NCI-H524 treated with DMSO at 0.1 percent for 48 hours (cell line): ENCODE measurements at places on chromosomes 5 and 9.

DNA sequence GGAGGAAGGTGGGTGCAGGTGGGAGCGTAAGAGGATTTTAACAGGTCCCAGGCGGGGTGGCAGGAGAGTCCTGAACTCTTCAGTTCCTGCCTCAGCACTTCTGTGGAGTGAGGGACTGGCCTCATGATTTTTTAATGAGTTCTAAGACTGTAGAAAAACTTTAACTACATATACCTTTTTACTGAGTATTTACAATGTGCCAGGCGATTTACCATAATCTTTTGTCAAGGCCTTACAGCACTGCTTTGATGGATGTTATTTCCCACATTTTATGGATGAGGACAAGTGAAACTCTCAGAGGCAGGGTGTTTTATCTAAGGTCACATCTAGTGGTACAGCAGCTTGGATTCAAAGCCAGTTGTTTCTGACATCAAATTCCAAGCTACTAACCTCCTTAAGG is 99.5 kb downstream of the PJA2 start:
- no peak for DNase-seq

DNA sequence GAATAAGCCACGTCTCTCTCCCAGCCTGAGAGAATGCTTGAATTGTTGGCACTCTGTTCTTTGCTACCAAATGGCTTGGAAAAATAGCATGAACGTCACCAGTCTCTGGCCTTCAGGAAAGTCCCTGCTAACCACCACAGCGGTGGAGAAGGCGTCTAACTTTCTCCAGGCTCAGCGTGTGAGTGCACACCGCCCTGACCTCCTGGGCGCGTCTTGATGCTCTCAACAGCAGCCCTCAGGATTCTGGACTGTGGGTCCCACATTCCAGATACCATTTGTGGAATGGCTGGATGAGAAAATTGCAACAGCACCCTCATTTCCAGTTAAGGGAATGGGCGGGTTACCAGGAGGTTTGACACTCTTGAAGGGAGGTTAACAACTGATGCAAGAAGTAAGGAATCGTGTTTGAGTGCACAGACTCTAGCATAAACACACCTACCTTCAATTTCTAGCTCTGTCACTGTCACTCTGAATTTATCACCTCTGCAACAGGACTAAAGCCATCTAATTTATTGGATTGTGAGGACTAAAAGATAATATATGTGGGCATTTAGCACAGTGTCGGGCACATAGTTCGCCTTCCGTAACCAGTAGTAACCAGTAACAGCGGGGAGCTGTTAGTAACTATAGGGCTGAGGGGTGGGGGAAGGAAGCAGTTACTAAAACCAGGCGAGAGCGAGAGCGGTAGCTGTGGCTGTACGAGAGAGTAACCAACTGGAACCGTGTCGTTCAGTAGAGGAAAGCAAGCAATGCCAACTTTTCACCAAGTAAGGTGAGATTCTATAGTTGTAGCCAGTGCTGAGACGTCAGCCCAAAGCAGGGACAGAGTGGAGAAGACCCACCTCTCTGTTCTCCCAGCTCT is 807 bp upstream of the PLGRKT start:
- no peak for DNase-seq

- DNase-seq, result no peak
Observed at GRCh38 chr5:98963019-98963418, 34.2 kb upstream of the CHD1 start.

DNA sequence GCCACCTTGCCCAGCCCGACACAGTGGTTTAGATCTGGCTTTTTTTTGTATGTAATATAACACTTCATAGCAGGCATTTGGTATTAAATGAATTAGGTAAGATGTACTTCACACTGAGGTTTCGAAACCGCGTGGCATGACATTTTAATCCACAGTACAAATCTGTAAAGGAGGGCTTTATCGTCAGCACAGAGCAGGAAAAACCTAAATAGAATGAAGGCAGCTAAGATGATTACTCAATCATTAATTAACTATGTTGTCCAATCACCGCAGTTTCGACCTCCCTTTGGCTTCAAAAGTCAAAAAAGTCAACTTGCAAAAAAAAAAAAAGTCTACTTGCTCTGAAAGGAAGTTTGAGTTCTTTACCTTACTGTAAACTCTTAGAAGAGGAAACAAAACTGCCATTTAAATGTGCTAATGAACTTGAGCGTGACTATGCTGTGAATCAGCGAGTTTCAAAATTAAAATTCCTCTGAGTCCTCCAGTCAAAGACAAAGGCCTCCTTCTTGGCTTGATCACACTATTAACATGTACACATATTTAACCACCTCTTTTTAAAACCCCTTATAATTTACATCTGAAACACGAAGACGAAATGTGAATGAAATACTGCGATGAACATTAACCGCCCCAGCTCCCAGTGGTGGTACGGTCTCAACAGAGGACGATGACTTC is 698 bp upstream of the SEC24A start:
- DNase-seq, result no peak

GRCh38 chr5:148384380-148384737 is 601 bp downstream of the FBXO38 start:
- no peak for DNase-seq

- DNase-seq, result no peak
Observed at GRCh38 chr5:135833961-135834638, 363 bp upstream of the SLC25A48 start.

DNA sequence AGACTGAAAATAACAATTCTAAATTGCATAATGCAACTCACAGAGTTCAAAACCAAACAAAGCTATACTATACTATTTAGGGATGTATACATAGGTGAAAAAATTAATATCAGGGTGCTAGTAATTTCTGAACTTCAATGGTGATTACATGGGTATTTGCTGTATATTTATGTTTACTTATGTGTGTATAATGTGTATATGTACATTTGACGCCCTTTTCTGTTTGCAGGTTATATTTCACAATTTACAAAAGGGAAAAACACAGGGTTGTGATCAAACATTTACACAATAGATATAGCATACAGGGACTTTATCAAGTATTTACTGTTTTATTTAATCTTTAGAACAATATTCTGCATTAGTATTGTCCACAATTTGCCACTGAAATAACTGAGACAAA is 184.0 kb downstream of the DENND1A start:
- DNase-seq, result no peak

DNA sequence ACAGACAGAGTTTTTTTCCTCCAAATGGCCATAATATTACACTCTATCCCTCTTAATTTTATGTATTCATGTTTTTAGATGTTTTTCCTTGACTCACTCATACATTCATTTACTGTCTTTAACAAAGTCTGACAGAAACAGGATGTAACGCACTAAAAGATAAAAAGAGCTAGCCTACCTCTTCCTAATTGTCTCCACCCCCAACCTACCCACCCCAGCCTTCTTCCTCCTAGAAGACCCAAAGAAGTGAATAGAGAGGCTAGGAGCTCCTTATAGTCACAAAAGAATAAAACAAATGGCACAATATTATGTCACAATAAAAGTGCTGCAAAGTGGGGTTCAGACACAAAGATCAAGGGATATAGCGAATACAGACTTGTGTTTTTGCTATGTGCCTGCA is 719 bp downstream of the NOL8 start:
- DNase-seq, result no peak

- no peak for DNase-seq
Observed at GRCh38 chr5:32420506-32420905, 24.0 kb downstream of the ZFR start.
